LoVo (cell line): ENCODE measurements at places on chromosomes 13 and 19.

- no peak for DNase-seq
These were observed 822 bp upstream of the ZNF274 start for GRCh38 chr19:58181902-58182576.

GRCh38 chr13:101681834-101682233 is 229.4 kb downstream of the ITGBL1 start:
- no peak for DNase-seq

DNA sequence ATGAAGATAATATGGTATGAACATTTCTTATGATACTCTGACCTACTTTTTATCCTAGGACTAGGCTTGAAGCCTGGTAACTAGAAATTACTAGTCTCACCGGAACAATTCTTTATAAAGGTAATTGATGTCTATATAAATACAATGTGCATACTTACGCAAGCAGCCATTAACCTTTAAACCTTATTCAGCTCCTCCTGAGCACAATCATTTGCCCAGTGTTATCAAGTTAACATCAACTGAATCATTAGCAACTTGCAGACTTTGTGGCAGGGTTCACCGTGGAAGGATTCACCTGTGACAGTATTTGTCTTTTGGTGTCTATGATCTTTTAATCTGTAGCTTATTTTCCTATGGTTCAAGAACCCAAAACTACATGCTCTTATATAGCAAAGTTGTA is 508.6 kb upstream of the KLHL1 start:
- DNase-seq: no peak

- no peak for DNase-seq
These were observed 275.0 kb upstream of the DACH1 start for GRCh38 chr13:72141855-72142519.

DNA sequence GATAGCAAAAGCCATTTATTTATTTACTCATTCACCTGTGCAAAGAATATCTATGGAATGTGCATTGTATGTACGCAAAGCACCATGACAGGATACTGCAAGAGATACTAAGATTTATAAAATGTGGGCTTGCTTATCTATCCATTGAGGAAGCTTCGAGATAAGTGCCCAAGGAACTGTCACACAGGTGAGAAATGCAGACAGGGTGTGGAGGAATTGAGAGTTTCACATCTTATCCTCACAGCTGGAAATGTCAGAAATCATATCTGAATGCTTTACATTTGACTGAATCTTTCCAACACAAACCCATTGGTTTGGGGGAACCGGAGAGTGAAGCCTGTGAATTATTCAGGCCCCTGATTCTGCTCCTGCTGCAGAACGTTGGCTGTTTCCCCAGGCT is 113.0 kb downstream of the SLC7A1 start:
- no peak for DNase-seq

GRCh38 chr13:98944336-98944735 is 33.5 kb downstream of the DOCK9 start:
- no peak for DNase-seq

GRCh38 chr19:33394723-33395560 is 21.4 kb downstream of the CEBPG start:
- no peak for DNase-seq
